ENCODE measurements at places on chromosomes 2 and 18. TPM values are rescaled to one million over a fixed set of nuclear protein-coding genes. Genes with fewer than 3 reads are reported as not detected.

The CD8A gene
- 0.65 TPM for polyA plus RNA-seq

The ABCB11 gene
- polyA plus RNA-seq, result not detected

The FSHR gene
- polyA plus RNA-seq, result not detected

The ANKRD62 gene
- polyA plus RNA-seq, result not detected

The CRYGB gene
- not detected for polyA plus RNA-seq

The PLB1 gene
- 0.95 TPM for polyA plus RNA-seq

GRCh38 chr18:12335503-12335902 is 27.5 kb downstream of the TUBB6 start:
- DNase-seq, result no peak

DNA sequence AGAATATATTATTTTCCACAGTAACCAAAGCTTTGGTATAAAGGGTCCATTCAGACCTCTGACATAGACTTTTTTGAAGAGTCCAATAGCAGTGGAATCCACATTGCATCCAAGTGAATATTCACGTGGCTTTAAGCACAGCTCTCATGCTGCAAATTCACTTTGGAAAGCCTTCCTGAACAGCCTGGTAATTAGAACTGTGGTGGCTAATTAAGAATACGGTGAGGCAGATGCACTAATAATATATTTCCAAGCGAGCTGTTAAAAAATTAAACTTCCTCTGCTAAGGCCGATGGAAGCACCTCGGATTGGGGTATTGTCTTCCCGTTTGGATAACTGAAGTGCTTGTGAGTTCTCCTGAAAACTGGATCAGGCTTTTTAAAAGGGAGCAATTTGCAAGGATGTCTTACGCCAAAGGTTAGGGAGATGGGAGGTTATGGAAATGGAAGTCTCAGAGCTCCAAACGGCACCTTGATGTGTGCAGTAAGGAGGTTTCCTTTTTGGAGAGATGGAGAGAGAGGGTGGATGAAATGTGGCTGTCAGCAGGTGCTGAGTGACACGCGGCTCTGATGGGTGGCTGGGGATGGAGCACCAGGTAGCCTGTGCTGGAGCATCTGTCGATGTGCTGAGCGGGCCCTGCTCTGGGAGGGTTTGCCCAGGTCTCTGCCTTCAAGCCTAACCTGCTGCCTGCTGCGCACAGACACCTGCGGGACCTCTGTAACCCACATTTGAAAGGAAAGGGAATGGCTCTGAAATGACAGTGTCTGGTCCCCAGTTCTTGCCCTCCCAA is 37.5 kb downstream of the CABLES1 start:
- DNase-seq, result no peak

- no peak for DNase-seq
Observed at GRCh38 chr2:227816507-227817294, 3.1 kb downstream of the CCL20 start.

DNA sequence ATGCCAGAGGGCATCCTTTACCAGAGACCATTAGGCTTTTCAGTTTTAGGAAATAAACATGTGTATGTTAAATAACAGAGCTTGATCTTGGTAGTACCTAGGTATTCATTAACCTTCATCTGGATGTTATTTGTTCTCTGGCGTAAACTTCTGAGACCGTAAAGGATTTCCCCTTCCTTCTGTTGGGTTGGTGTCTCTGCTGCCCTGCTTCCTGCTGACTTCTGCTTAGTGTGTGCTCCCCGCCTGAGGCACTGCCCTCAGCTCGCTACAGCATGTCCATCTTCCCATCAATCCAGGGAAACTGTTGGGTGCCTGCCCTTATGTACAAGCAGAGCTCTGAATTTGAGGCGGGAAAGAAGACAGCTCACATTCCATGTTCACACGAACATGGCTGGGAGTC is 177.9 kb downstream of the TPGS2 start:
- no peak for DNase-seq

DNA sequence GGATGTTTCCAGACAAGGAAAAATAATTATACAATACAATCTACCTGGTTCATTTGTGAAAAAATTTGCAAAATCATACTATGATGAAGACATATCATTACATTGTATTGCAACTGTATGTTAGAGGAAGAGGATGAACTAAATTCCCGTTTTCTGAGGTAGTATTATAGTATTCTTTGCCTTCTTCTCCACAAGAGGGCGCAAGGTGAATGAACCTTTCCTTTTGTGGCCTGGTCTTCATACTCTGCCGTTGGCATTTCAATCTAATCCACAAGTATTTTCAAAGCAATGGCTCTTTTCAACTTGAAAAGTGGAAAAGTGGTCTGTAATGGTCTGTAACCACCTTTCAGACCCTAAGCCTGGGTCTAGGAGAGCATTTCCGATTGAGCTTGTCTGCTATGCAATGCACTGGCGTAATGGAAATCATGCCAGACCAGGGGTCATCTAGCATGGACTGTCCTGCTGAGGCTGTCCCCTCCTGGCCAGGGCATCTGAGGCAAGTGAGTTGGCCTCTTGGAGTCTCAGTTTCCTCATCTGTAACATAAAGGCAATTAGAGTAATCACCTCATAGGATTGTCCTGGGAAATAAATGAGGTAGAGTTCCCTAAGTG is 30.8 kb upstream of the ZNF396 start:
- peak; percentile 78 for DNase-seq

GRCh38 chr2:118903551-118904479 is 38.2 kb upstream of the MARCO start:
- no peak for DNase-seq

DNA sequence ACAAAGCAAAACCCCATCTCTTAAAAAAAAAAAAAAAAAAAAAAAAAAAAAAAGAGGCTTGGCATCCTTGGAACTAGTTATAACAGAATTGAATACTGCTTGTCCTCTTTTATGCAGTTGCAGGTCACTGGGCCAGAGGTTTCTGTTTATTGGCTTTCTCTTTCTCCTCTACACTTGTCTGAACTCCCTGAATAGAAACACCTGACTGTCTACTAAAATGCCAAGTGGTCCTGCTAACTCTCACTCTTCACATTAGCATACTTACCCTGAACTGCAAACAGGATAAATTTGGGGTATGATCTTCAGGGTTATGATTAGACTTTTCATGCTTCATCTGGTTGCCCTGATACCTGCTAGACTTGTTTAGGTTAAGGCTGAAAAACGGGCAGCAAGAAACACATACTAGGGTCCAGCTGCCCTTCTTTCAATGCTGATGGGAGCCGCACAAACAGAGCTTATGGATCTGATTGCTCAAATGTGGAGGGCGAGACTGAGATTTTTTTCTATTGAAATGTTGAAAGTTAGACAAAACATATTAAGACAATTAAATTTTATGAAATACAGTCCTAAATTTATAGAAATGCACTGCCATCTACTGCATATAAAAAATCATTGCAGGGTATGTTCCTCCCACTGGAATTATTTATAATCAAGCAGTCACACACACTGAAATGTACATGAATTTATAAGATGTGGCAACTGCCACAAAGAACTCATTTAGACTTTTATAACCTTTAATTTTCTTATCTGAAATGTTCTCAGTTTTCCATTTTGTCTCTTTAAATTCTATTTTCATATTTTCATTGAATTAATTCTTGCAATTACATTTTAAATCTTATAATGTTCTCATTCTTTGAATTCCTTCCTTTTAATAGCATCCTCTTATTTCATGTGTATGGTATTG is 40.8 kb downstream of the GTF3C3 start:
- peak; percentile 3 for DNase-seq

DNA sequence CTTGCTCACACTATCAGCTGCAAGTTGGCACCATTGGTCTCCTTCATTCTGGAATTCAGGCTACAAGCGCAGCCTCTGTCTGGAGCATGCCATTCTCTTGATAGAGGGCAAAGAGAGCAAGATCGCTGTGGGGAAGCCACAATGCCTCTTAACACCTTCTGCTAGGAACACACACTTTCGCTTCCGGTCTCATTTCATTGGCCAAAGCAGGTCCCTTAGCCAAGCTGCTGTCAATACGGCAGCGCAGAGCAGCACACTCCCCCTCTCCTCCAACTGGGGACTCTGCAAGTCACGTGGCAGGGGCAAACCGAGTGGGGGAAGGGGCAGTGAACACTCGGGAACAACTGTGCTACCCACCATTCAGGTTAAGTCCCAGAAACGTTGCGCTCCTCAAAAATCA is 98.1 kb downstream of the MMADHC start:
- no peak for DNase-seq

DNA sequence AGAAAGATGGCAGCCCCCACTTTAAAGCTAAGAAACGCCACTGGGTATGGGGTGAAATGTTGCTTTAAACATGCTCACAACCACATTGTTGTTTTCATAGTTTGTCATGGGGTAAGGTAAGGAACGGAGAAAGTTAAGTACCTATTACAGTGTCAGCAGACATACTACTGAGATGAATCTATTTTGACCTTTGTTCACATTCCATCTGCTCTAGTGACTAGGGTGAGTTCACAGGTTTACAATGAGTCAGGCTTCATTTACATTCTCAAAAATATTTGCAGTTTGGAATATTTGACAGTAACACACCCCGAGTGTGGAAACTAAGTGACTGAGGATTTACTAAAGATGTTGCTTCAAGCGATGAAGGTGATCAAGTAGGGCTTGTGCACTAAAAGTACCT is 428.7 kb upstream of the ACVR2A start:
- no peak for DNase-seq

- no peak for DNase-seq
Observed at GRCh38 chr2:173590276-173590861, 235.7 kb downstream of the CDCA7 start.
